ENCODE measurements at places on chromosomes 7 and 10.

DNA sequence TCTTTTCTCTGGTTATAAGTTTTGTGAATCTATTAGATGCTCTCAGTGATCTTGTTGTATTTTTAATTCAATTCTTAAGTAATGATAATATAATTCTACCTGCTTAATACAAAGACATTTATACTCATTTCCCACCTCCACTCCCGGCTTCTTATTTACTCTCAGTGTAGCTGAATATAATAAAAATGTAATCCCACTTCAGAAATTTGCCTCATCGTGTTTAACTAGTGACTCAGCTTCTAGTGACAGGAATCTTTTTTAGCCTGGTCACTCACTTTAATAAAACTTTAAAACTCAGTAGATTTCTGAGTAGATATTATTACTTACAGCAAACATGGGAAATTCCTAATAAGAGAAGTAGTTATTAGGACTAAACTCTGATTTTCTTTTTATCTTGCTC lies 1506.2 kb upstream of the LRRTM3 start:
- no peak for DNase-seq

DNA sequence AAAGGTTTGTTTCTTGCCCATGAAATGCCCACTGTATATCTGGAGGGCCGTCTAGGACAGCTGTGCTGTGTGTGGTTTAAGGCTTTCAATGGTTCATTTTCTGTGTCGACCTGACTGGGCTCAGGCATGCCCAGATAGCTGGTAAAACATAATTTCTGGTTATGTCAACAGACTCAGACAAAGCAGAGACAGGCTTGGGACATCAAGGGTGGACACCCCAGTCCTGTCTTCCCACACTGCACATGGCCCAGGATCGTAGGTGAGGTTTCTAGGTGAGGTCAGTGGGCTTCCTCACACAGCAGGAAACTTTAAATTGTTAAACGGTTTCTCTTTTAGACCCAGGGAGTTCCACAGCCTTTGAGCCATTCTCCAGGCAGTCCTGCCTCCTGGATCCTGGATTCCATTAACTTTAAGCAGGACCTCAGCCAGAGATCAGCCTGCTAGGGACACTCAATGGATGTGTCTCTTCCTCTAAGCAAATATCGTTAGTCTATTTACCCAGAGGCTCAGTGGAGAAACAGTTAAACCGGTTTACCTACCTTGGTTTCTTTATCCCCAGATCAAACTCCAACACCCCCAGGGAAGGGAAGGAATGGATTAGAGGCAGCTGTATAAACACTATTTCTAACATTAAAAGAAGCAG lies 66.4 kb downstream of the ST8SIA6 start:
- no peak for DNase-seq

GRCh38 chr7:54785261-54785660 lies 26.2 kb upstream of the SEC61G start:
- no peak for DNase-seq

DNA sequence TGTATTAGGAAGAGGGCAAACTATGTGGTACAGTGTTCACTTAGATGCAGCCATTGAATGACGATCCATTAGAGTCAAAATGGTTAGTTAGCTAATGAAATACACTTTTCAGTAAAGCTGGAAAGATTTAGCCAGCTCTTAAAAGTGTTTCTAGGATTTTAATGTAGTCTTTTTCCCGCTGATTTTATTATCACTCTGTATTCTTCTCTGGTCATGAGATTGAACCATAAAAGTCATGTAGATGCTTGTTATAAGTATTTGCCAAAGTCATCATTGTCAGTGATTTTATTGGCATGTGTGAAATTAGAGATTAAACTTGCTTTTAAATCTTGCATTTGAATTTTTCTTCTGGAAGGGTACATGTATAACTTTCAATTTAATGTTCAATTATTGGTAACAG lies 93.8 kb downstream of the ADK start:
- no peak for DNase-seq

DNA sequence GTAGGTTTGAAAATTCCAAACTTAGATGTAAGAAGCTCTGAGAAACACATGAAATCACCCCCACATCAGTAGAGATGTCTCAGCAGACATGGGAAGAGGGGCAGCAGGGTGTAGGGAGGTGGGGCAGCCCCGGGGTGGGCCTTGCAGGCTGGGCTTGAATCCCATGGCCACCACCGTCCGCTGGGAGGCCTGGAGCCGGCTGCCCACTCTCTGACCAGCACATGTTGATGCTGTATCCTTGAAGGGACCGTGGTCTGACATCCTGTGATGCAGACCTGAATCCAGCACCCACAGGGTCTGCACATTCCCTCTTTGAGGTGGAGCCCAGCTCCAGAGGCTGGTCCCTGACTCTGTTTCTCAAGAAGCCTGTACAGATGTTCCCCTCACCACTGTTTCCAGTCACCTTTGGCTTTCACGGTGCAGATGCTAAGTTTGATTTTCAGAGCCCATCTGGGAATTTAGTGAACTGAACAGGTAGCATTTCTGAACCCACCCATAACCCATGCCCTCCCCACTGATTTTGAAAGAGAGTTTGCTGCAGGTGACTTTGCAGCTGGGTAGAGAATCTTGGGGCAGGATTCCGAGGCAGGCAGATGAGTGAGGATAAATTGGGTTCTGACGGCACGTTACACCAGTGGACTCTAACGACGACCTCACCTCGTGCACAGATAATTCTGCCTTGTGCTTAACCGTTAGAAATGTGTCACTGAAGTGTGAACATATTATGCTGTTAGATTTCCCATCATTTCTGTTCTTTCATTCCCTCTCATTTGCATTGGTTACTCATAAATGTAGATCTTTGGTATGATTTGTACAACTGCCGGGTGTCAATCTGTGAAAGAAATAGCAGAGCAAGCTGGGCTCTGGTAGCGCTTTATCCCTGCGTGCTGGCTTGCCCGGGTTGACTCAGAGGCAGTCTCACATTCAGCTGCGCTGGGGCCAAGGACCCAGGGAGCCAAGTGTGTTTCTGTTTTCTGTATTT lies 45.7 kb downstream of the IKZF1 start:
- DNase-seq = no peak

DNA sequence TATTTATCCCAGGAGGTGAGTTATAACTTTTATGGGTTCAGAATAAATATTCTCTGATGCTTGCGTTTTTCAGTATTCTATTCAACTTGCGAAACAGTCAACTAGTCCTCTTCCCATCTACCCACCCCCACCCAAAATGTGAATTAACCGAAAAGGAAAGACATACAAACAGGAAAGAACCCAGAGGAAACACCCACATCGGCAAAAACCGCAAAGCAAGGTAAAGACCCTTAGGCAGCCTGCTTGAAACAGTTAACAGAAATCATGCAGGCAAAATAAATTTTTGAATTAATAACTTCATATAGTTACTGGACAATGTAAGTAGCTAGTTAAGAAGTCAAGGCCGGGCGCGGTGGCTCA lies 5.4 kb downstream of the ZC3HAV1 start:
- no peak for DNase-seq

DNA sequence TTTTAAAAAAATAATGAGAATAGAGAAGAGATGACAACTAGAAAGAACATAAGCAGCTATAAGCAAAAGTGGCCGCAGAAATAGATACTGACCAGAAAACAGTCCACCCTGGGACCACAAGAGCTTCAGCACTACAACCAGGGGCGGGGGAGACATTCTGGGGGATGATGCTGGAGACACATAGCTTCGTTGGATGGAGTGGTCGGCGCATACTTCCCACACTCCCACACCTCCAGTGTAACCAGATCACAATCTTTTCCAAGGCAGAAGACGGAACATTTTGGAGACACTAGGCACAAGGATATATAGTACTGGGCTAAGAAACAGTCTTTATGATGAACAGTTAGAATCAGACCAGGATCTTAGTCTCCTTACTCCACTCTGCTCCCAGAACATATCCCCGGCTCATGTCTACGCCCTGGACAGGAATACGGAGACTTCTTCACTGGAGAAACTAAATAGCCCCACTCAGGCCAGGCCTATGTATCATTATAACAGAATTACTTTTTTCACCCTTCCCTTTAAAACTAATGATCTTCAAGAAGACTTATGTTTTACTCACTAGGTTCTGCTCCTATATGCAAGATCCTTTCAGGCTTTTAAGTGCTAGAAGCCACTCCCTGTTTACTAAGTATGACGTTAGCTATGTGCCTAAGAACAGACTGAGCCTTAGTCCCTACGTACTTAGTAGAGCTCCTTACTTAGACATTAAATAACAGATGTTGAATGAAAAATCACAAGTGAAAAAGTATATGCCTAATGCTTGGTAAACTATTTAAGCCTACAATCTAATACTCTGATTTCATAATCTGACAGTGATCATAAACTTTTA lies 169.6 kb downstream of the SRPK2 start:
- no peak for DNase-seq

- DNase-seq = no peak
Observed at GRCh38 chr7:94658826-94659225, 2.9 kb upstream of the SGCE start.

- peak; percentile 39 for DNase-seq
Observed at GRCh38 chr10:51602326-51602725, 97.1 kb downstream of the CSTF2T start.

DNA sequence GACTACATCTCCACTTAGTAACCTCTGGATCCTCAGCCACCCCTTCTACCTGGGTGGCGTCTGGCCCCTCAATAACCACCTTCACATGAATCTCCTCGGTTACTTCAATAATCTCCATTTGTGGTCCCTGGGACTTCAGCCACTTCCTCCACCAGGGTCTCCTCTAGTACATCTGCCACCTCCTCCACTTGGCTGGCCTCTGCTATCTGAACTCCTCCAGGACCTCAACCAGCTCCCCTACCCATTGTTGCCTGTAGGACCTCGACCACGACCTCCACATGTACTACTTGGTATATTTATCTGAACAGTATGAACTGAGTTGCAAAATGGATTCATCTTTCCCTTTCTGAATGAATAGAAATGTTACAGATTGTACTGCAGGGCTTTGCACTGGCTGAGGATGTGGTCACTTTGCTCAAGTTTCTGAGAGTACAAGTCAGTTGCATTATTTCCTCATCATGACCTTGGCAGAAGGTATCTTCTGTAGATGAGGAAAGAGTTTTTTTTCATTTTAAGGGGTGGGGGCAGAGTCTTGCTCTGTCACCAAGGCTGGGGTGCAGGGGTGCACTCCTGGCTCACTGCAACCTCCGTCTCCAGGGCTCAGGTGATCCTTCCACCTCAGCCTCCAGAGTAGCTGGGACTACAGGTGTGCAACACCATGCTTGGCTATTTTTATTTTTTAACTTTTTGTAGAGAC lies 36.0 kb downstream of the MAT1A start:
- no peak for DNase-seq

DNA sequence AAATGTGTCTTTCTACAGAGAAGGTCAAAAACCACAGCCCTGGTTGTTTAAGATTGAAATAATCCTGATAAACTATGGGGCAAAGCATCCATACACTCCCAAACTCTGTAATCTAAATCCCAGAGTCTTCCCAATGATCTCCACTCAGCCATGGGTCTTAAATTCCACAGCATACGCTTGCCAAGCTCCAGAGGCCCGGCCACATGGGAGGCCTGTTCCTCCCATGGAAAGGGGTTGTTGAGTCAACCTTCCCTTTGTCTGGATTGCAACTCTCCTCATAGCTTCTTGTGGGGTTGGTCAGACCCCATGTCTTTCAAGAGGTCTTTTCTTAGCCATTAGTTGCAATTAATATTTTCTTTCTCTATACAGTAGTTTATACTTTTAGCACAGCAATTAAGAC lies 718 bp upstream of the STEAP4 start:
- DNase-seq = no peak

DNA sequence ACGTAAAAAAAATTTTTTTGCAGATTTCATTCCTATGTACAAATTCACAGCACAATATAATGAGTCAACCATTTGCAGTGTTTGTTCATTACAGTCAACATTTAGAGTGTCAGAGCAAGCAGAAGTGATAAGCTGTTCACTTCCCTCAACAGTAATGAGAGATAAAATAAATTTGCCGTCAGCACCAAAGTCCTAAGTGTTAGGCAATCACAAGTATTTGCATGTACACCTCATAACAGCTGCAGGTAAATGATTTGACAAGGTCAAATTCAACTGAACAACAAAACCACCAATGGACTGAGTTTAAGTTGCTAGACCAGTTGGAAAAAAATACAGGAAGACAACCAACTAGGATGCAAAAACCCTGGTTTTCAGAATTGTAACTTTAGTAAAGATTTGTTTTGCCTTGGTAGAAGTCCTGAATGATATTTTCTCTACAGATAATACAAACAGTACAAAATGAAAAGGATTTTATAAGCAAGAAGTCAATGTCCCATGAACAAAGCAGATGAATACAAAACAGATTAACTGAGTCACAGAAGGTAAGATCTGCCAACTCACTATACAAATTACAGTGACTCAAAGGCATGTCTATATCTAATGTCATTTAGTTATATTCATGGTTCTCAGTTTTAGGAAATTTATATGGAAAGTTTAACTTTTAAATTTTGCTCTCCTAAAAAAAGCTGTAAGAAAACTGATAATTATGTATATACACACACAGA lies 10.4 kb downstream of the RAPGEF5 start:
- no peak for DNase-seq

- DNase-seq = no peak
Observed at GRCh38 chr10:59885430-59886134, 20.8 kb downstream of the CCDC6 start.

- peak; percentile 89 for DNase-seq
Observed at GRCh38 chr7:107564553-107565298, 955 bp downstream of the DUS4L start.

GRCh38 chr10:104665174-104665573 lies 24.1 kb downstream of the SORCS3 start:
- DNase-seq = no peak

DNA sequence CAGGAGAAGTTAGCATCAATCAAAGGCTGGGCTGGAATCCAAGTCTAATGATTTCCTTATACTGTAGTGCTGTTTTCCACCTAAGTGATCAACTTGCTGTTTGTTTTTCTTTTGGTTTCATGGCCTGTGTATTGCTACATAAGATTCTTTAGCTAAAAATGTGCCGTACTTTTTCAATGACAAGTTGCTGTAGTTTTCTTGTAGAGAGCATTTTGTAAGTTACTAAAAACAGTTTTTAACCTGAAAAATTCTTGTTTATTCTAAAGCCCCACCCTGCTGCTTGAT lies 1.3 kb downstream of the HELLS start:
- DNase-seq = peak; percentile 11

GRCh38 chr10:6232846-6233724 lies 30.4 kb downstream of the PFKFB3 start:
- DNase-seq = no peak

- no peak for DNase-seq
Observed at GRCh38 chr7:142523821-142524460, 225.3 kb upstream of the PRSS1 start.

DNA sequence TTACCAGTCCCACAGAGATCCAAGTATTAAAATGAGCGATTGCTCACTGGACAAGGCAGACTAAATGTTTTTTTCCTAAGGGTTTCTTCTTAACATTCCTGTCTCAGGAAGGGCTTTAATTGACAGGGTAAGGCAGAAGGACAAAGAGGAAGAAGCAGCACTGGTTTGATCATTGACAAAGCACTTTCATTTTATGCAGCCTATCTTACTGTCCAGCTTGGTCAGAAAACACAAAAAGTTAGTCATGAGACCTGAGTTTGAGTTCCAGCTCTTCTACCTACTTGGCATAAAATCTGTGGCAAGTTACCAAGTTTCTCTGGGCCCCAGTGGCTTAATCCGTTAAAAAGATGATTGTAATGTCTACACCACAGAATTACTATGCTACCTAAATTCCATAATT lies 458.5 kb downstream of the GFRA1 start:
- DNase-seq = no peak

Measured in fibroblast of skin of right quadriceps (primary cell).